Gastroesophageal sphincter (tissue), 4 donors: ENCODE measurements at places on chromosomes 12 and 14. TPM values are rescaled to one million over a fixed set of nuclear protein-coding genes. Genes with fewer than 3 reads are reported as not detected.

Gene PRICKLE1
- 30.0 TPM for total RNA-seq

DNA sequence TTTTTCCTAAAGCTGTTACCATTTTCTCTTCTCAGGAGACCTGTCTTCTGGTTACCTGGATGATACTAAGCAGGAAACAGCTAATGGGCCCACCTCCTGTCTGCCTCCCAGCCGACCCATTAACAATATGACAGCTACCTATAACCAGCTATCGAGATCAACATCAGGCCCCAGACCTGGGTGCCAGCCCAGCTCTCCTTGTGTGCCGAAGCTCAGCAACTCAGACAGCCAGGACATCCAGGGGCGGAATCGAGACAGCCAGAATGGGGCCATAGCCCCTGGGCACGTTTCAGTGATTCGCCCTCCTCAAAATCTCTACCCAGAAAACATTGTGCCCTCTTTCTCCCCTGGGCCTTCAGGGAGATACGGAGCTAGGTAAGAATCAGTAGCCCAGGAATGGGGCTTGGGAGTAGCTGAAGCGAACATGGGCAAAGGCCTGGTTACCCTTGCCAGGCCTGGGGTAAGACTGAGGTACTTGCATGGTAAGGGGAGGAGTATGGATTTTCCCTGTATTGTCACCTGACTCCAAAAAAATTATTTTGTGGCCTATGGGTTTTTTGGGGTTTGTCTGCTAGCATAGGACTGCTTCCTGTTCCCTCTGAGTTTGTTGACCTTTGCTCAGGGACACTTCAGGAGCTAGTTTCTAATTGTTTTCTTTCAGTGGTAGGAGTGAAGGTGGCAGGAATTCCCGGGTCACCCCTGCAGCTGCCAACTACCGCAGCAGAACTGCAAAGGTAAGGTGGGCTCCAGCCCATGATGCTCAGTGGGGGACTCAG, 26.6 kb downstream of the TRAFD1 start:
- no peak overlapping the region for H3K4me3 ChIP-seq
- H3K27me3 ChIP-seq, result no peaks in the 10 kb centered on the region
- no peak for ATAC-seq
- H3K4me1 ChIP-seq, result no peaks in the 10 kb centered on the region
- H3K27ac ChIP-seq, result no peak overlapping the region

DNA sequence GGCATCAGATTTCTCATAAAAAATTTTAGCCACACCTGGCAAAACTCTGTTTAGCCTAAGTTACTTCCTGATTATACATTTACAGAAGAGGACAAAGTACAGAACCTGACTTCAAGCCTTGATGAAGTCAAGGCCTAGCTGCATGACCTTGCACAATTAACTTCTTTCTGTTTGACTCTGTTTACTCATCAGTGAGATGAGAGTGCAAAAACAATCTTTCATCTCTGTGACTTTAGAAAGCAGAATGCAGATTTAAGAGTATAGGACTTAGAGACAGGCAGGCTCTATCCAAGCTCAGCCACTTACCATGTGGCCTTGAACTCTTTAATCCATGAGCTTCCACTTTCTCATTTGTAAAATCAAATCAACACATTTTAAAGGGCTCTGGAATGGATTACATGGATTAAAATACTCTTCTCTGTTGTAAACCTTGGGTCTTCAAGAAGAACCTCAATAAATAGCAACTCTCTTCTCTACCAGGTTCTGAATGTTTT, 1178.9 kb downstream of the FLRT2 start:
- no peak for ATAC-seq
- no peaks in the 10 kb centered on the region for H3K4me1 ChIP-seq
- H3K36me3 ChIP-seq, result no peaks in the 10 kb centered on the region
- no peak overlapping the region for H3K27ac ChIP-seq
- no peak overlapping the region for H3K4me3 ChIP-seq

Gene DHH
- total RNA-seq, result 1.2 TPM

DNA sequence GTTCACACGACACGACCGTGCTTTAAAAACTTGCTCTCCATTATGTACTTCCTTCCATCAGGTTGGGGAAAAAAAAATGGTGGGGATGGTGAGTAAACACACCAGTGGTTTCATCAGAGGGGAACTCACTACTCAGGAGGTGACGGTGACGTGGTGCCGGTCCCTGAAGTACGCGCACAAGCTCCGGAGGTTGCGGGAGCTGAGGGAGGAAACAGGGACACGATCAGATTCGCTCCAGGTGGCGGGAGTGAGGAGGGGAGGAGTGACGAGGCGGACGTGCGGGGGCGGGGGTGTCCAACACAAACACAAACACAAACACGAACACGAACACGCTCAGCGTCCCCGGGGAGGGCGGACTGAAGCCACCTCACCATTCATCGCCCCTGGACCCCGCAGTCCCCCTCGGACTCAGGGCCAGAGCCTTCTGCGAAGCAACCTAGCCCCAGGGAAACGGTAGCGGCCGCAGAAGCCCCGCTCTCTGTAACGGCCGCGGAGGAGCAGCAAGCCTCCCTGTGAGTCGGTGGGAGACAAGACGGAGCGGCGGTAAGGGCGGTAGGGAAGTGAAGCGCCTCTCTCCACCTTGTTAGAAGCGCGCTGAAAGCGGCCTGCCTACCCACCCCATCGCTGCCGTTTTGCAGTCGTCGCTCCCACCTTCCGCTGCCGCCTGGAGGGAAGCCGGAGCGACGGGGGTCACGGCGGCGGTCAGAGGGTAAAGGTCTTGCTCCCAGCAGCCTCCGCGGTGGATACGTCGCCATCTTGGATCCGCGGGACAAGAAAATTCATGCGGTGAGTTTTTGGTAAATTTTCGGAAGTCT, at the start of gene CNOT2:
Gene CNOT2 (plus strand): TSS at position 739 of the 815 bp plus-strand sequence. CDS start 34,794 bp downstream, outside the sequence.
- peaks cover 24% of the 10 kb centered on the region for H3K36me3 ChIP-seq
- ATAC-seq, result peak; percentile 95

GRCh38 chr12:25041006-25041741, 92.3 kb upstream of the BCAT1 start:
- H3K36me3 ChIP-seq, result no peaks in the 10 kb centered on the region
- H3K4me1 ChIP-seq, result no peaks in the 10 kb centered on the region
- ATAC-seq, result no peak
- peaks cover 5% of the 10 kb centered on the region for H3K27me3 ChIP-seq
- no peak overlapping the region for H3K4me3 ChIP-seq
- H3K27ac ChIP-seq, result no peak overlapping the region

DNA sequence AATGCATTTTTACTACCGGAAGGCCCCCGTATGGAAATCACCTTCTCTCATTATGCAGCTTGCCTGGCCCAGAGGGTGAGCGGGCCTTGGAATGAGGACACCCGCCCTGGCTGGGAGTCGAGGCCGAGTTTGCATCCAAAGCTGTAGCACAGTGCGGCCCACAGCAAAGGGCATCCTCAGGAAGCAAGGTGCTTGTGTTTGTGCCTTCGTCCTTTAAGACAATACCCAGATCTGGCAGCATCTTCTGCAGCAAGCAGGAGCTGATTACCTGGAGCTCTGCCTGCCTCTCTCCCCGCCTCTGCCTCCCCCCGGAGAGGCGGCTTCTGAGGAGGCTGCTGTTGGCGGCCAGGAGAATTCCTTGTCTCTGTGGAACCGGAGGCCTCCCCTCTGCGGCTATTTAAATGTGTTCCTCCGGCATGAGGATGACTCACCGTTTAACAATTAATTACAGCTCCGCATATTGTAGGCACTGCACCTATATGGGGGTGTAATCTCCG, 145.3 kb downstream of the CACNA1C start:
- no peak overlapping the region for H3K4me3 ChIP-seq
- H3K27me3 ChIP-seq, result no peaks in the 10 kb centered on the region
- H3K4me1 ChIP-seq, result peaks cover 4% of the 10 kb centered on the region

- no peak for ATAC-seq
- H3K4me1 ChIP-seq, result no peaks in the 10 kb centered on the region
These were observed at the start of gene TAS2R20 for GRCh38 chr12:10998204-10998603. Gene TAS2R20, minus strand, starts transcription at chr12:10998304. Its CDS starts 429 bp downstream, at chr12:10997875.

Gene STAC3
- total RNA-seq, result 0.35 TPM

GRCh38 chr14:61537563-61538463, 157.5 kb upstream of the HIF1A start:
- H3K27ac ChIP-seq, result no peak overlapping the region
- H3K27me3 ChIP-seq, result no peaks in the 10 kb centered on the region
- peaks cover 40% of the 10 kb centered on the region for H3K4me1 ChIP-seq
- H3K4me3 ChIP-seq, result no peak overlapping the region
- no peaks in the 10 kb centered on the region for H3K36me3 ChIP-seq

DNA sequence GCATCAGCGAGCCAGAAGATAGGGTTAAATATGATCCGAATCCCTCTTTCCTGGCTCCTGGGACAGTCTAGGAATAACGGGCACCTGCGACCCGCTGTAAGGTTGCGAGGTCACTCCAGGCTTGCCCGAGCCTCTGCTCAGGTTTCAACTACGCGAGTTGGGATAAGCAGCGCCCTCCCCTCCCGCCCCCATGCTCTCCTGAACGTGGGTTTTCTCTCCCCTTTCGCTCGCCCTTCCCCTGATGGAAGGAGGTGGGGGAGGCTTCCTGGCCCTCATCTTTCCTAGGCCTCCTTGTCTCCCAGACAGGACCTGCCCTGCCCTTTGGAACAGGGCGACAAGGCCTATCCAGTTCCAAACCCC, 753 bp upstream of the ATP5MC2 start:
- peak overlapping the region; percentile 99 for H3K27ac ChIP-seq
- H3K36me3 ChIP-seq, result peaks cover 20% of the 10 kb centered on the region

- no peak overlapping the region for H3K27ac ChIP-seq
- ATAC-seq, result no peak
- H3K27me3 ChIP-seq, result peaks cover 80% of the 10 kb centered on the region
- no peak overlapping the region for H3K4me3 ChIP-seq
- H3K4me1 ChIP-seq, result no peaks in the 10 kb centered on the region
These were observed 26.2 kb upstream of the TBX3 start for GRCh38 chr12:114710151-114710550.

DNA sequence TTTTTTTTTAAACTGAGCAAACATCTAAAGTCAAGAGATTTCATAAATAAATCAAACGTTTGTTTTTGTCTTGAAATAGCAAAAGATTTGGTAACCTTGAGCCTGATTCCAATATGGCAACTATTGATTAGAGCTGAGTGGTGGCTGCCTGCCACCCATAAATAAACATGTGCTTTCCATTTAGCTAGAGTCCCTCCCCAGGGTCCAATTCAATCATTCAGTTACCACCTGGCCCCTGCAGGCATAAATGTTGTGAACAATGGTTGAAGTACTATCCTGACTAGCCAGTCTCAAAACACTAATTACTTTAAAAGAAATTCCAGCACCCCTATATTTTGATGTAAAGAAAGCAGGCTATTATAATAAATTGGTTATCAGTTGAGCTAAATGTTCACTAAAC, 129.7 kb upstream of the GRIP1 start:
- H3K4me1 ChIP-seq, result no peaks in the 10 kb centered on the region
- no peaks in the 10 kb centered on the region for H3K36me3 ChIP-seq
- H3K4me3 ChIP-seq, result no peak overlapping the region
- ATAC-seq, result no peak
- no peak overlapping the region for H3K27ac ChIP-seq
- H3K27me3 ChIP-seq, result no peaks in the 10 kb centered on the region

Gene COL2A1
- total RNA-seq, result not detected

Gene C12orf57
- total RNA-seq, result 283 TPM

Gene CLEC6A
- total RNA-seq, result not detected

GRCh38 chr12:21607701-21608100, 3.1 kb upstream of the GYS2 start:
- H3K4me3 ChIP-seq, result no peak overlapping the region
- H3K27ac ChIP-seq, result no peak overlapping the region
- no peaks in the 10 kb centered on the region for H3K36me3 ChIP-seq
- H3K27me3 ChIP-seq, result no peaks in the 10 kb centered on the region

- H3K27me3 ChIP-seq, result peaks cover 29% of the 10 kb centered on the region
- no peak for ATAC-seq
- H3K4me3 ChIP-seq, result no peak overlapping the region
- H3K27ac ChIP-seq, result no peak overlapping the region
- H3K4me1 ChIP-seq, result no peaks in the 10 kb centered on the region
- no peaks in the 10 kb centered on the region for H3K36me3 ChIP-seq
These were observed 12.4 kb upstream of the SLC6A12 start for GRCh38 chr12:226401-226800.

GRCh38 chr14:89855961-89856656, 98.4 kb downstream of the EFCAB11 start:
- no peak for ATAC-seq
- no peaks in the 10 kb centered on the region for H3K27me3 ChIP-seq
- no peaks in the 10 kb centered on the region for H3K36me3 ChIP-seq
- no peaks in the 10 kb centered on the region for H3K4me1 ChIP-seq
- H3K27ac ChIP-seq, result no peak overlapping the region

Gene LBHD2
- total RNA-seq, result not detected

Gene VWF
- 94.3 TPM for total RNA-seq

Gene INHBE
- total RNA-seq, result not detected

DNA sequence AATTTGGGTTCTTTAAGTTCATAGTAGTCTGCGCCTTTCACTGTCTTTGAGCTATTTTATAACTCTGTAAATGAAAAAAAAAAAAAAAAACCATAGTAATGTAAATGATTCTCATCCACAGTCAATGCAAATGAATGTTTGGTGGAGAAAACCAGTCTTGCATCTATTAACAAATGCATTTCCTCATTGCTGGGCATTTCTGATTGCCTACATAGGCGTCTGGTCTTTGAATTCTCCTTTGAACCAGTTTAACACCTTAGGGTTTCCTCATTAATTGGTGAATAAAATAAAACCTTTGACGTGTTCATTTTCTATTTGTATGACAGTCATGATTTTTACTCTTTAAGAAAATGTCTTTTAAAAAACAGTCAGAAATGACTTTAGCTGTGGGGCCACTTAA, 114.8 kb downstream of the C12orf75 start:
- no peaks in the 10 kb centered on the region for H3K36me3 ChIP-seq
- H3K4me3 ChIP-seq, result no peak overlapping the region
- no peaks in the 10 kb centered on the region for H3K4me1 ChIP-seq

DNA sequence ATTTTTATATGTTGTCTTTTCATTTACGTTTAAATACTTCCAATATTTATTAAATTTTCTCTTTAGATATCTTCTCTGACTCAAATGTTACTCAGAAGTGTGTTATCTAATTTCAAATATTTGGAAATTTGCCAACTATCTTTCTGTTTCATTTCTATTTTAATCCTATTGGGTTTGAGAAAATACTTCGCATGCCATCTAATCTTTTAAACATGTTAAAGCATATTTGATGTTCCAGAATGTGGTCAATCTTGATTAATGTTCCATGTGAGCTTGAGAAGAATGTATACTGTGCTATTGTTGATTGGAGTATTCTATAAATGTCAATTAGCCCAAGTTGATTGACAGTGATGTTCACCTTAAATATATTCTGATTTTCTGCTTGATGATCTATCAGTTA, 11.9 kb upstream of the DCN start:
- H3K27ac ChIP-seq, result no peak overlapping the region
- no peaks in the 10 kb centered on the region for H3K4me1 ChIP-seq
- no peaks in the 10 kb centered on the region for H3K27me3 ChIP-seq
- no peak for ATAC-seq
- no peaks in the 10 kb centered on the region for H3K36me3 ChIP-seq

GRCh38 chr14:23866269-23866668, 87.3 kb upstream of the DHRS4 start:
- H3K36me3 ChIP-seq, result no peaks in the 10 kb centered on the region
- no peak overlapping the region for H3K4me3 ChIP-seq
- ATAC-seq, result no peak
- no peaks in the 10 kb centered on the region for H3K27me3 ChIP-seq
- no peak overlapping the region for H3K27ac ChIP-seq

Gene PRPH
- total RNA-seq, result 16.2 TPM
